Epithelial cell of prostate (primary cell): ENCODE measurements at places on chromosomes 16 and 17.

DNA sequence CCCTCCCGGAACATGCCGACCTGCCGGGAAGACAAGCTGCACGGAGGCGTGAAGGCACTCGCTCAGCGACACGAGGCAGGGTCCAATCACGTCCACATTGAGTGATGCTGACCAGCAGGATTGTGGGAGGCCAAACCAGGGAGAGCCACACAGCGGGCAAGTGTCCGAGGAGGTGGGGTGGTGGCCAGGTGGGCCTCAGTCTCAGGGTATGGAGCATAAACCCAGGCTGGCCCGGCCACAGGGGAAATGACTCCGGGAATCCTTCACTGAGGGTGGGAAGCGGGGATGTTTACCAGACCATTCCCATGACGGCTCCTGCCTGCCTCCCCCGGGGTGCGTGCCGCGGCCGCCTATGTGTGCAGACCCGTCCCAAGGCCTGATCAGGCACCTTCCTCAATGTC is 62.5 kb downstream of the RPH3AL start:
- DNase-seq, result no peak

- DNase-seq, result no peak
Observed at GRCh38 chr17:4487820-4488716, 10.6 kb upstream of the SPNS2 start.

GRCh38 chr16:89795676-89796075 is 20.8 kb downstream of the FANCA start:
- no peak for DNase-seq

DNA sequence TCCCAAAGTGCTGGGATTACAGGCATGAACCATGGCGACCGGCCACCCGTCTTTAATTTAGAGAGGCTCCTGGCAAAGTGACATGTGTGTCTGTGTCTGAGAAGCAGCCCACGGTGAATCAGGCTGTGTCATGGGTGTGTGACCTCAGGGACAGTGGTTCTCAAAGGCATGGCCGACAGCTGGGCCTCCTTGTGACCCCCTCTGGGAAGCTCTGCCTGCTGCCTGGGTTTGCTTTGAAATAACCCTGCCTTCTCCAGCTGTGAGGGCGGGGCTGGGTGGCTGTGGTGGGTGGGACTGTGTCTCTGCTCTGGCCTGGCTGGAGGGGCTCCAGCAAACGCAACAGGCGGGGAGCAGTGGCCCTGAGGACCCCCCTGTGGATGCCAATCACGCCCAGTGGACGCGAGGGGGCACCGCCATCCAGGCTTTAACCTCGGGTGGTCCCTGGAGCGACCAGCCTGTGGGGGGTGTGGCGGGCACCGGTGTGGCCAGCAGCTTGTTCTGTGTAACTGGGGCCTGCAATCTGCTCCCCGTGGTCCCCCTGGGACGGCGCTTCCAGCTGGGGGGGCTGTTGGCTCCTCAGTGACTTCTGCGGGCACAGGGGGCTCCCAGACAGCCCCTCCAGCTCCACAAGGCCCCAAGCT is 8.8 kb upstream of the APRT start:
- no peak for DNase-seq

- DNase-seq, result no peak
Observed at GRCh38 chr16:11684231-11685025, 16.2 kb downstream of the SNN start.

DNA sequence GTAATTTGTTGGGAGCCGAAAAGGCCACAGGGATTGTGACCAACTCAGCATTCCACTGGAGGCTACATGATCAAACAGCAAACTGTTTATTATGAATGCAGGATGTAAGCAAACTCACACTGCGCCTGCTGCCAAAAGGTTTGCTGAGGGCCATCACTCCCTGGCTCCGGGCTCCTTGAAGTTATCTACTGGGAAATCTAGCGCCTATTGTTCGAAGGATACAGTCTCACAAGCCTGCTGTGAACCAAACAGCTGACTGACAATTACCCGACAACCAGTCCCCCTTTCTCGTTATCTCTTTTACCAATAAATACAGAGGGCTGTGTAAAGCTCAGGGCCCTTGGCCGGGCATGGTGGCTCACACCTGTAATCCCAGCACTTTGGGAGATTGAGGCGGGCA is 52.5 kb downstream of the BCL7C start:
- DNase-seq, result no peak

GRCh38 chr16:57277586-57277985 is 6.9 kb downstream of the PLLP start:
- DNase-seq, result peak; percentile 88

- DNase-seq, result no peak
Observed at GRCh38 chr16:2143878-2144485, 4.4 kb upstream of the RAB26 start.

DNA sequence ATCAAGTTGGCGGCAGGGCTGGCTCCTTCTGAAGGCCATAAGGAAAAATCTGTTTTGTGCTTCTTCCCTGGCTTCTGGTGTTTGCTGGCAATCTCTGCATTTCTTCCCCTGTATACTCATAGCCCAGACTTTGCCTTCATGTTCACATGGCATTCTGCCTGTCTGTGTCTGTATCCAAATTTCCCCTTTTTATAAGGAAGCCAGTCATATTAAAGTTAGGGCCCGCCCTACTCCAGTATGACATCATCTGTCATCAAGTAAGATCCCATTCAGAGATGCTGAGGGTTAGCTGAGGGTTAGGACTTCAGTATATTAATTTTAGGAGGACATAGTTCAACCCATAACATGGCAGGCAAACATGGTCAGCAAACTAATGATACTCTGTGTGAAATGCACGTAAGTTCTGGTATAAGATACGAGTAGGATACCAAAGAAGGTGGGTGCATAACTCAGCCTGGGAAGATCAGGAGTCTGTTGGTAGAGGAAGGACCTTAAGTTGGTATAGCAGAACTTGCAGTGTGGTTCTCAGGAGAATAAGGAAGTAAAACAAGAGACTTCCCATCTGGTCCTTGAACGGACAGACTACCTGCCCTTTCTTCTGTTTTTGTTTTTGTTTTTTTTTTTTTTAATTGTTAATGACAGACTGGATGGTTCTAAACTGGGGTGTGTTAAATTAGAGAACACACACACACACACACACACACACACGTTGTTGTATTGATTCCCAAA is 13.9 kb downstream of the MAP2K6 start:
- DNase-seq, result no peak

GRCh38 chr16:11211977-11212797 is 43.8 kb downstream of the SOCS1 start:
- no peak for DNase-seq

GRCh38 chr17:41446806-41447205 is 6.0 kb upstream of the KRT38 start:
- DNase-seq, result no peak

DNA sequence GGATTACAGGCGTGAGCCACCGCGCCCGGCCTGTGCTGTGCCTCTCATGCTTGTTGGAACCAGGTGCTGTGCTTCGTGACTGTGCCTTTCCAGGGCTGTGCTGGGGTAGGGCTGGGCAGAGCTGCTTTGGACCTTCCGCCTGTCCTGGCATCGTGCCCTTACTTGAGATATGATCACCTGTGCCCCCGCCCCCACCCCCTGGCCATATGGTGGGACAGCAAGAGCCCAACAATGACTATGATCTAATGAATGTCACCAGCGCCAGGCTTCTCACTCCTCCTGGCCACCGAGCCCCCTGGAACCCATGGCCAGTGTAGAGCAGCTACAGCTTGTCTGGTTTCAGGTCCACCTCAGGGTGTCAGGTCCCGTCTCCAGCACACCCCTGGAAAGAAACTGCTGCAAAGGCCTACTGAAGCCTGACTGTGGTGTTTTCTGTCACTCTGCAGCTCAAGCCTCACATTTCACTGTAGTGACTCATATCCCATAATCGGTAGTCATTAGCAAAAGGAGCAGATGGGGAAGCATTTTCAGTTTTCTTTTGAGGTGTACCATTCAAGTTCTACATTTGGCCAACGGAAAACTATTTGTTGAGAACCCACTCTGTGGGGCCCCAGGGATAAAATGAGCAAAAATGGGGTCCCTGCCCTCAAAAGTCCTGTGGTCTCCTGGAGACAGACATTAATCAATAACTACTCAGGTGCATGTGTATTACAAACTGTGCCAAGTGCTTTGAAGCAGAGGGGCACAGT is 22.1 kb downstream of the FCSK start:
- no peak for DNase-seq

- no peak for DNase-seq
Observed at GRCh38 chr17:40515011-40515410, 13.6 kb upstream of the TNS4 start.

DNA sequence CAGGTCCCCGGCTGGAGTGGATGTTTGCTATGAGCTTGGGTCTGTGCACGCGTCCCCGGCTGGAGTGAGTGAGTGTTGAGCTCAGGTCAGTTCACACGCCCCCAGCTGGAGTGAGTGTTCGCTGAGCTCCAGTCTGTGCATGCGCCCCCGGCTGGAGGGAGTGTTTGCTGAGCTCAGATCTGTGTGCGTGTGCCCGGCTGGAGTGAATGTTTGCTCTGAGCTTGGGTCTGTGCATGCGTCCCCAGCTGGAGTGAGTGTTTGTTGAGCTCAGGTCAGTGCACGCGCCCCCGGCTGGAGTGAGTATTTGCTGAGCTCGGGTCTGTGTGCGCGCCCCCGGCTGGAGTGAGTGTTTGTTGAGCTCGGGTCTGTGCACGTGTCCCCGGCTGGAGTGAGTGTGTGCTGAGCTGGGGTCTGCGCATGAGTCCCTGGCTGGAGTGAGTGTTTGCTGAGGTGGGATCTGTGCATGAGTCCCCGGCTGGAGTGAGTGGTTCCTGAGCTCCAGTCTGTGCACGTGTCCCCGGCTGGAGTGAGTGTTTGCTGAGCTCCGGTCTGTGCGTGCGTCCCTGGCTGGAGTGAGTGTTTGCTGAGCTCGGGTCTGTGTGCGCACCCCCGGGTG is 284.2 kb downstream of the SNX29 start:
- DNase-seq, result no peak

DNA sequence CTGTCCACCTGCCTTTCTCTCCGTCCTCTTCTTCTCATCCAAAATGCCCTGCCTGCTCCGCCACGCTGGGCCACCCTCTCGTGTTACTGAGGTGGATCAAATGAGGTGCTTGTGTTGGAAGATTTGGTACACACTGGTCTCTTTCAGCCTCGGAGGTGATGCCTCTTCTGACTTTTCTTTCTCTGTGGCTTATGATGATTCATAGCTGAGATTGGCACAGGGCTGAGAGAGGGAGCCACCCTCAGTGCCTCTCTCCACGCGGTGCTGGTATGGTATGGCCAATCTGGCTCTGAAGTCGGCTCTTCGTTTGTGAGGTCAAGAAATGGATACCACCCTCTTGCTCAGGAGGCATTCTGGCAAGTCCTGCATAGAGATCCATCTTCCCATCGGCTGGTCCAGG is 82.4 kb downstream of the PLCG2 start:
- no peak for DNase-seq

- no peak for DNase-seq
Observed at GRCh38 chr16:79528338-79528737, 72.2 kb downstream of the MAF start.

DNA sequence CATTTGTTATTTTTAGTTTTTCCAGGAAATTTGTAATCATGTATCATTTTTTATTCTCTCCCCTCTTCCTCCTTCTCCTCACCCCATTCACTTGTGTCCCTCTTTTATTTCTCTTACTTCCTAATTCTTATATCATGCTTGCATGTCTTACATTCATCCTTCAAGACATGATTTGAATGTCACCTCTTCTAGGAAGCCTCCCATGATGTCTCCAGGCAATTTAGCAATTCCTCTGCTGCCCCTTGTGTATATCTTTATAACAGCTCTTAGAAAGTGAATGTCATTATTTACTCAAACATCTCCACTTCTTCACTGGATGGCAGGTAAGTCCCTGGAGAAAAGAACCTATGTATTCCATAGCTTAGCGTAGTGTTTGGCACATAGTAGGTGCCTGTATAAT is 7.8 kb downstream of the HNF1B start:
- no peak for DNase-seq

- no peak for DNase-seq
Observed at GRCh38 chr17:41307647-41308046, 1.5 kb downstream of the KRTAP16-1 start.

DNA sequence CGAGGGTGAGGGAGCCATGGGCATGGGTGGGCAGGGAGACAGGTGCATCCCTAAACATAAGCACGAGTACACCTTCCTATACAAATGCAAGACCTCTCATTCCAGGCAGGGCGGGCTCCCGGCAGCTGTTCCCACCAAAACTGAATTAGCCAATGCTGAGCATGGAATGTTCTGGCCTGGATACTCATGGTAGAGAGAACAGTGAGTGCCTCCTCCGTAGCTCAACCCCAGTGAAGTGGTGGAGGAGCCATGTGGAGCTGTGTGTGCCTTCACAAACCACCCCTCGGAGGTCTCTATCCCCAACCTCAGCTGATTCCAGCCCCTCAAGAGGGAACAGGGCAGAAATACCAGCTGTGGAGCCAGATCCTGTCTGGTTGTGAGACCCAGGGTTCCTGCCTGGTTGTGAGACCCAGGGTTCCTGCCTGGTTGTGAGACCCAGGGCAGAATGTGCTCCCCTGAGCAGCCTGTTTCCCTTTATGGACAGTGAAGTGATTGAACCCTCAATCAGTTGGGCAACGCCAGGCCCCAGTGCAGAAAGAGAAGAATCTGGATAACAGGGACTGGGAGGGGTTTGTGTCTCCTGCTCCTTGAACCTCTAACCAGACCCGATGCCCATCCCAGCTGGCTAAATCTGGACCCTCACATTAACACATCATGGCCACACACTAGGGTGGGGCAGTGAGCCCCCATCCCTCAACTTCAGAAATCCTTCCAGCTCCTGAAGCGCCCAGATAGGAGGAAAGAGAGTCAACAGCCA is 2.4 kb upstream of the CDH16 start:
- DNase-seq, result no peak

- DNase-seq, result no peak
Observed at GRCh38 chr16:64486561-64486960, 635.3 kb downstream of the CDH11 start.

- no peak for DNase-seq
Observed at GRCh38 chr16:71201054-71201453, 29.5 kb downstream of the HYDIN start.

- no peak for DNase-seq
Observed at GRCh38 chr16:89720551-89720812, 216 bp downstream of the VPS9D1 start.

GRCh38 chr16:53121043-53121620 is 66.3 kb downstream of the CHD9 start:
- no peak for DNase-seq

DNA sequence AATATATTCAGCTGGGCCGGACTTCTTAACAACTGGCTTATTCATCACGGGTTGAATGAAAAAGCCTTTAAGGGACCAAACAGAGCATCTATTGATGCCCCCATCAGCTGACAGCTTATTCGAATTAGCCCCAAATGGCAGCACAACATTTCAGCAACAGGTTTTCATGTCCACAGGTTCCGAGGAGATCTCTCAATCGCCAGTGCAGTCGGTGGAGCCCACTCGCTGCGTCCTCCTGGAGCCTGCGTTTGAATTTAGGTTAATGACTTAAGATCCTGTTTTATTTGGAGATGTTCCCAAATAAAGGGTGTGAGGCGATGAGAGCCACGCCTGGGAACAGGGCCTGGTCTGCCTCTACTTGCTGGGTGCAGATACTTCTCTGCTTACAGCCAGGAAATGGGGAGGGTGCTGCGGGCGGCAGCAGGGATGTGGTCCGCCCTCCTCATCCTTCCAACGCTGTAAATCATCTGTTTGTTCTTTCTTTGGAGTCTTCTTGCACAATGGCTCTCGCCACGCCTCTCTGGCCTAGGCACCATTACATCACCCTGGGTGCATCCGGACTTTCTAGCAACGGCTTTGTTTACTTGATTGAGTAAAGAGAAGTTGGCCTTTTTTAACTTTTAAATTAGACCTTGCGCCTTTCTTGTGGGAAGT is 22.6 kb downstream of the NDE1 start:
- peak; percentile 96 for DNase-seq

- DNase-seq, result no peak
Observed at GRCh38 chr16:15874745-15875314, 13.6 kb downstream of the CEP20 start.

- DNase-seq, result no peak
Observed at GRCh38 chr16:57775661-57776469, 26.4 kb downstream of the KIFC3 start.
